ENCODE measurements at places on chromosomes 1 and 21.

DNA sequence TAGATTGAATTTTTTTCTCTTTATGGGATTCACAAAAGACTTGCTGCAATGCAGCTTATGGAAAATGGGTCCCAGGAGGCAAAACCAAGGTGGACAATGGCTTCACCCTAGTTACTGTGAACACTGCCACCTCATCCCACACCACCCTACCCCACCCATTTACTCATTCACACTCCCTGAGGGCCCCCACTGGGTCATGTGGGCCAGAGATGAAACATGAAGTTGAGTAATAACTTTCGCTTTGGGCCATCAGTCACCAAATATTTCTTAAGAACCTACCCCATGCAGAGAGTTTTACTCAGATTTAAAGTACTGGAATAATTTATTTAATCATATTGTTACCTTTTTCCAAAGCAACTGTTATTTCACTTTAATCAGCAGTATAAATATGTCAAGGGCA lies 191.8 kb downstream of the TPR start:
- H3K4me1 ChIP-seq = peaks cover 6% of the 10 kb centered on the region
- no peak overlapping the region for H3K27ac ChIP-seq
- H3K4me3 ChIP-seq = no peak overlapping the region
- H3K36me3 ChIP-seq = peaks cover 3% of the 10 kb centered on the region
- H3K27me3 ChIP-seq = no peaks in the 10 kb centered on the region

DNA sequence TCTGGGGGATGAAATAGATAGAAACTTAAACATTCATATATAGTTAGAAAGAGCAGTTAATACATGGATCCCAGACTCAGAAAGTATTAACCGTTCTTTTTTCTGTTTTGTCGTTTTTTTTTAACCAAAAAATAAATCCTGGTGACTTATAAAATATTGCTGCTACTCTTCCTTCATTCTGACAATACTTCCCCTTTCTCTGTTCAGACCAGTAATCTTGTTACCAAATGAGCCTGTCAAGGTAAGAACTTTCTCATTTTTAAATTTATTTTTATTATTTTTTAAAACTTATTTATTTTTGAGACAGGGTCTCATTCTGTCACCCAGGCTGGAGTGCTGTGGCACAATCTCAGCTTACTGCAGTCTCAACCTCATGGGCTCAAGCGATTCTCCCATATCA lies 13.7 kb downstream of the PTPN22 start:
- no peak overlapping the region for H3K4me3 ChIP-seq
- DNase-seq = no peak
- no peaks in the 10 kb centered on the region for H3K36me3 ChIP-seq
- no peaks in the 10 kb centered on the region for H3K4me1 ChIP-seq

DNA sequence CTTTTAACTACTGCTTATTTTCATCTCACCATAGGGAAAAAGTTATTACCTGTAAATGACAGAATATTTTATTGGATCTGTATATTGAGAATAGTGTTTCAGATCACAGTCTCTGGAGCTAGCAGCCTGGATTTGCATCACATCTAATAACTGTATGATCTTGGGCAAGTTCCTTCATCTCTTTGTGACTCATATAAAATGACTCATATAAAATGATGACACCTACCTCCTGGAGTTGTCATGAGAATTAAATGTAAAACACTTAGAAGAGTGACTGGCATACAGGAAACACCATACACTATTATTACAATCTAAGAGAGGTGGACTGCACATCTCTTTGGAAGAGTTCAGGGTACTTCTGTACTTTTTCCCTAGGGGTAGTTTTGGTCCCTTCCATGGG lies 421.3 kb downstream of the NEGR1 start:
- no peak for DNase-seq
- no peak overlapping the region for H3K27ac ChIP-seq
- peaks cover 5% of the 10 kb centered on the region for H3K4me1 ChIP-seq
- no peaks in the 10 kb centered on the region for H3K36me3 ChIP-seq
- H3K4me3 ChIP-seq = no peak overlapping the region

DNA sequence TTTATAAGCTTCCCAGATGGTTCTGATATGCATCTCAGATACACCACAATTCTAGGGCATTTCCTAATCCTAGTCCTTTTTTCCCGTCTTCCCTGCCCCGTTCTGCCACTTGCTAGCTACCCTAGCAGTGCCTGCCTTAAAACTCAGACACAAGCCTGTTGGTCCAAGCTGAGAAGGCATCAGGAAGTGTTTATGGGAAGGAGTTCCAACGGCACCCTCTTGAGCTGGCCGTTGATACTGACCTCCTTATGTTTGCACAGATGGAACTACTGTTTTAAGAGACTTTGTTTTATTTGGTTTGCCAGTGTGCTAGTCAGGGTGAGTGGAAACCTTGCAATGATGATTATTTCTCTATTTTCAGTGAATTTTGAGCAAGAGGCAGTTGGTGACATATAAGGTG lies 67.2 kb downstream of the UCK2 start:
- H3K36me3 ChIP-seq = peaks cover 22% of the 10 kb centered on the region
- peaks cover 10% of the 10 kb centered on the region for H3K4me1 ChIP-seq
- DNase-seq = no peak
- no peaks in the 10 kb centered on the region for H3K27me3 ChIP-seq

GRCh38 chr1:67204298-67204980 lies 38.2 kb downstream of the IL23R start:
- no peaks in the 10 kb centered on the region for H3K27me3 ChIP-seq
- no peak overlapping the region for H3K27ac ChIP-seq
- H3K36me3 ChIP-seq = no peaks in the 10 kb centered on the region
- no peaks in the 10 kb centered on the region for H3K4me1 ChIP-seq
- DNase-seq = no peak

DNA sequence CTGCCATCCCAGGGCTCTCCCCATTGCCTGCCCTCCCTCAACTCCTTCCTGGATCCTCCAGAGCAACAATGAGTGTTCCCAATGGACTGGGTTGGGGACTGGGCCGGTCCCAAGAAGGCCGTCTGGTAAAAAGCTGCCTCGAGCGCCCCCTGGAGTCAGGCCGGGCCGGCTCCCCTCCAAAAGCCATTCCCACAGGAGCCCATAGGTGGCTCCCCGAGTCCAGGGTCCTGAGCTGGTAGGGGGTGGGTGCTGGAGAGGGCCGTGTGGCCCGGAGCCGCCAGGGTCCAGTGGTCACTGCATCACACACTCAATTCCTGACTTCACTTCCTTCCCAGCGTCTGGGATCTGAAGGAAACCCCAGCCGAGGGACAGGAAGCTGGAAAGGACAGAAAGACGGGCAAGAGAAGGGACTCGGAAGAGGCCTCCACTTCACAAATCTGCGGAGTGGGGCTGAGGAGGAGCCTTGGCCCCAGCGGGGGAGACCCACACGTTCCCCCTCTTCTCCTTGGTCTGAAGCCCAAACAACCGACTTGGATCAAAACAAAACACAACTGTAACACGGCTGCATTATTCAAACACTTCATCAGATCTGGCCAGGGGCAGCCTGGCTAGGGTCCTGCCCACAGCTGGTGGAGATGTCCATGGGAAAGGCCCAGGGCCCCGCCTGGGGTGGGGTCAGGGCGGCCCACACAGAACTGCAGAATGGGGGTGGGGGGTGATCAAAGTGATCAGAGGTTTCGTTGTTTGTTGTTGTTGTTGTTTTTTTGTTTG lies 10.9 kb upstream of the ALDH4A1 start:
- no peaks in the 10 kb centered on the region for H3K36me3 ChIP-seq
- no peak overlapping the region for H3K4me3 ChIP-seq
- no peaks in the 10 kb centered on the region for H3K27me3 ChIP-seq
- H3K27ac ChIP-seq = peak overlapping the region; percentile 40
- H3K4me1 ChIP-seq = peaks cover 9% of the 10 kb centered on the region

GRCh38 chr1:1623631-1624442 lies 8.1 kb upstream of the MMP23B start:
- DNase-seq = no peak
- no peak overlapping the region for H3K4me3 ChIP-seq
- H3K27me3 ChIP-seq = no peaks in the 10 kb centered on the region
- H3K4me1 ChIP-seq = no peaks in the 10 kb centered on the region

- H3K27ac ChIP-seq = peak overlapping the region; percentile 48
- no peak for DNase-seq
- H3K27me3 ChIP-seq = no peaks in the 10 kb centered on the region
- H3K4me1 ChIP-seq = peaks cover 19% of the 10 kb centered on the region
- H3K4me3 ChIP-seq = no peak overlapping the region
- H3K36me3 ChIP-seq = peaks cover 2% of the 10 kb centered on the region
These were observed 7.3 kb upstream of the ANKRD13C start for GRCh38 chr1:70361727-70362398.

GRCh38 chr1:118360817-118361216 lies 175.8 kb upstream of the SPAG17 start:
- no peaks in the 10 kb centered on the region for H3K27me3 ChIP-seq
- no peak overlapping the region for H3K4me3 ChIP-seq
- no peak overlapping the region for H3K27ac ChIP-seq
- no peak for DNase-seq
- peaks cover 10% of the 10 kb centered on the region for H3K36me3 ChIP-seq
- no peaks in the 10 kb centered on the region for H3K4me1 ChIP-seq

GRCh38 chr1:246302711-246303317 lies 204.3 kb downstream of the SMYD3 start:
- H3K4me3 ChIP-seq = no peak overlapping the region
- no peak for DNase-seq
- H3K4me1 ChIP-seq = peaks cover 3% of the 10 kb centered on the region
- H3K36me3 ChIP-seq = no peaks in the 10 kb centered on the region
- H3K27me3 ChIP-seq = no peaks in the 10 kb centered on the region

- no peaks in the 10 kb centered on the region for H3K27me3 ChIP-seq
- H3K27ac ChIP-seq = no peak overlapping the region
- H3K4me3 ChIP-seq = no peak overlapping the region
- peaks cover 3% of the 10 kb centered on the region for H3K36me3 ChIP-seq
These were observed 387.8 kb upstream of the RUNX1 start for GRCh38 chr21:35436899-35437298.

Measured in neural crest cell (in vitro differentiated cells).